ENCODE measurements at places on chromosomes 12 and 14.

GRCh38 chr12:117096501-117097042 lies 2.6 kb downstream of the TESC start:
- DNase-seq, result no peak

- no peak for DNase-seq
Observed at GRCh38 chr12:110426406-110426805, 22.9 kb upstream of the ANAPC7 start.

- no peak for DNase-seq
Observed at GRCh38 chr14:20515846-20516245, 10.5 kb downstream of the RNASE10 start.

- no peak for DNase-seq
Observed at GRCh38 chr12:111160350-111161241, 208.3 kb downstream of the PHETA1 start.

DNA sequence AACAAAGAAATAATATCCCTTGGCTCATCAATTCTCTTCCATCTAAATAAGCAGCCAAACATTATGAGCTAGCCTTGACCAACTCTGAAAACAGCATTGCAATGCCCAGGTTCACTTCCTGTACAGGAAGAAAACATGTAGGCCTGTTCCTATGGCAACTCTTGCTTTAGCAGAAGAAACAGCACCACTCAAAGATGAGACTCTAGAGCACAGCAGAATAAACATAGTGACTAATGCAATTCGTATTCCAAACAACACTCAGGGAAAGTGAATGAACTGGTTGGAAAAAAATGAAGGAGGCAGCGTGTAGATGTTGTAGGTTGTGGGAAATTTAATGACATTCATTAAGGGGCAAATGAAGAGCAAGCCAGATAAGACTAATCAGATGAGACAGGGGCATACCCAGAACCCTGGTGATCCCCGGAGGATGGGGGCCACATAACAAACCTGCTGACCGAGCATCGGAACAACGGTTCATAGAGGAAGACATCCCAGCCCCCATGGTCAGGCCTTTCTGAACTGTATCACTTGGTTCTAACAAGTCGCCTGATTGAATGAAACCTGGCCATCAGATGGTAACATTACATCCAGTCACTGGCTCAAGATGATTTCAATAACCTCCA lies 9.0 kb downstream of the ARHGDIB start:
- peak; percentile 62 for DNase-seq

DNA sequence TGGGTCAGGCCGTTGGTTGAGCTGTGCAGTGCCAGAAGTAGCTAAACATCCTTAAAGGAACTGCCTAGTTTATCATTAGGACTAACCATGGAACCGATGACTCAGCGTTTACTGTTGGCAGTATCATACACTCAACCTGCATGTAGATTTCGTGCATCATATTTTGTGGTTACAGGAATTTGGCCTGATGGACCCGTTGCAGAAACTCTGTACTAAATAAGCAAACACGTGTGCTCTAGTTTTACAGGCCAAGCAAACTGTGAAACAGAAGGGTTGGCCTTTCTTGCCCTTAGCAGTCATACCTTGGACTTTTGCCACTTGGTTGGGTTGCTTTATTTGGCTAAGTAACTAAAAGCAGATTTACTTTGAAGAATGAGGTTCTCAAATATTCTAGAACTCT lies 35.6 kb downstream of the DGLUCY start:
- DNase-seq, result no peak

DNA sequence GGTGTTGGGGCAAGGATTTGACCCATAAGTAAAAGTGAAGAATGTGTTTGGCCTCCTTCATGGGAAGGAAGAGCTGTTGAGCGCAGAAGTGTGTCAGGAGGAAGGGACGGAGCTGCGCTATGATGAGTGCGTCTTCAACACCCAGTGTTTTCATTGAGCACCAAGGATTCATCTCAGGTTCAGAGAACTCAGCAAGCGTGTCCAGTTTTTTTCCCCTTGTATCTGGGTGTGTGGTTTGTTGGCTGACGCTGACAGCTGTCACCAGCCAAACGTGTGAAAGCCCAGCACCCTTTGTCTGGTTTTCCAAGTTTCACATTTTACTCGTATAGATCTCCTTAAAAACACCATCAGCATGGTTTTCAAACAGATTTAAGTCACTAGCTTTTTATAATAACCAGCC lies 12.3 kb downstream of the EP400 start:
- DNase-seq, result no peak

DNA sequence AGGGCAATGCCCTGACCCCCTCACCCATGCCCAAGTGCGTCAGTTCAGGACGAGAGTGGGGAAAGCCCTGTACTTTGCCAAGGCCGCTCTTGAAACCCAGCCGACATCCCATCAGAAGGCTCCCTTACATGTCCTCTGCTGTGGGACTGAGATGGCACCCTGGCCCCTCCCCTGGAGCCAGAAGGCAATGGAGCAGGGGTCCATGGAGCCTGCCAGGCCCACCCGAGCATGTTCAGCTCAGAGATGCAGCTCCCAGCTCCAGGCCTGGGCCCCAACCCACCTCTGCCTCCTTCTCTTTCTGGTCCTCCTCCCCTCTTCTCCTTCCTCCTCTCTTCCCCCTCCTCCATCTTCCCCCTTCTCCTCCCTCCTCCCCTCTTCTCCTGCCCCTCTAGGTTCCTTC lies 95.5 kb downstream of the PAPOLA start:
- DNase-seq, result no peak

- no peak for DNase-seq
Observed at GRCh38 chr12:3991798-3992580, 118.8 kb upstream of the PARP11 start.

- DNase-seq, result no peak
Observed at GRCh38 chr12:47858511-47859266, 39.0 kb upstream of the HDAC7 start.

- DNase-seq, result peak; percentile 26
Observed at GRCh38 chr12:40117818-40118217, 11.9 kb upstream of the SLC2A13 start.

DNA sequence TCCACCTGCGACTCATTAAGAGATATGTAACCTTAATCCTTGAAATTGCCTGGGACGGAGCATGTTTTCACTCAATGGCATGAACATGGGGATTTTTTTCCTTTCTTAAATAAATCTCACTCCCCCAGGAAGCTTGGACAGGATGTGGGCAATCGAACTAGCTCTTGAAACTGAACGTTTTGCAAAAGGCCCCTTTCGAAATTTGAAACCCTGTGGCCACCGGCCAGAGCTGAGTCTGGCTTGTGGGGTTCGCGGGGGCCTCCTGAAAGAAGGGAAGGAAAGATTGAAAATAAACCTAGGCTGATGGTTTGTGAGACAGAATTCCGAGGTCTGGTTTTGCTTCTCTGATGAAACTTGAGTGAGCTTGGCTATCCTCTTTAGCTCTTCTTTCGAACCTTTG lies 101.4 kb upstream of the RTL1 start:
- DNase-seq, result no peak

GRCh38 chr14:96203635-96204034 lies 1.0 kb upstream of the BDKRB2 start:
- no peak for DNase-seq

- DNase-seq, result no peak
Observed at GRCh38 chr14:69988979-69989378, 109.8 kb downstream of the SMOC1 start.

- DNase-seq, result no peak
Observed at GRCh38 chr12:132606466-132606865, 3.9 kb downstream of the LRCOL1 start.

- no peak for DNase-seq
Observed at GRCh38 chr12:116087399-116087798, 190.1 kb downstream of the MED13L start.

DNA sequence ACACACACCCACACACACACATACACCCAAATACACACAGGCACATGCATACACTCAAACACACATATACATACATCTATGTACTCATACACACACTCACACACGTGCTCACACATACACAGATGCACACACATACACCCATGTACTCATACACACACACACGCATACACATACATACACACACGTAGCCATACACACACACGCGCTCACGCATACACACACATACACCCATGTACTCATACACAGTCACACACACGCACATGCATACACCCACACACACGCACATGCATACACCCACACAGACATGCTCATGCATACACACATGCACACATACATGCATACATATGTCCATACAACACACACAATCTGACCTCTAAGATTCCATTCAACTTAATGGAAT lies 87.7 kb upstream of the ANO2 start:
- DNase-seq, result no peak

DNA sequence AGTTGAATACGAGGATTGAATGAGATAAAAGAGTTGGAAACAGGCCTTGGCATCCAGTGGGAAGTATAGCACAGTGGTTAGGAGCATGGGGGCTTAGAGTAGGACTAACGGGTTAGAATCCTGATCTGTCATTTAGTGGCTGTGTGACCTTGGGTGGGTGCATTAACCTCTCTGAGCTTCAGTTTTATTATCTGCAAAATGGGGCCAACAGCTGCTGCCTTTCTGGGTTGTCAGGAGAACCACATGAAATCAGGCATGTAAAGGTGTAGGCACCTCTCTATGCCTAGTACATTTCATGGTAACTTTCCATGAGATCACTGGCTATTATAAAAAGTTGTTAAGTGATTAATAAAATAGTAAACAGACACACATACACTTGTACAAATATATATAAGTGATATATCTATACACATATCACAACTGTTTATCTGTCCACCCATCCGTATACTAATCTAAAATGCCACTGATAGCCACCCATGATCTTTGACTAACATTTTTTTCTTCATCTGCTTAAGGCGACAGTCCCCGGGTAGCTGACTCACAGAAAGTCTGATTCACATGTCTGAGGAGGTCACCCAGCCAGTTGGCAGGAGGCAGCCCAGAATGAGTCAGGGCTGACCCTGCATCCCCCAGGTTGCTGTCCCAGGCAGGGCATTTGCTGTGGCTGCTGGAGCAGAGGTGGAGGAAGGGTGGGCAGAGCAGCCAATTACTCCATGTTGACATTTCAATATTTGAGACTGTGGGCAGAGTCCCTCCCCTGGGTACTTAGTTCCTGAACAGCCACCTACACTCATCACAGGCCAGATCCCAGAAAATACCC lies 125.6 kb upstream of the NOS1 start:
- DNase-seq, result no peak

DNA sequence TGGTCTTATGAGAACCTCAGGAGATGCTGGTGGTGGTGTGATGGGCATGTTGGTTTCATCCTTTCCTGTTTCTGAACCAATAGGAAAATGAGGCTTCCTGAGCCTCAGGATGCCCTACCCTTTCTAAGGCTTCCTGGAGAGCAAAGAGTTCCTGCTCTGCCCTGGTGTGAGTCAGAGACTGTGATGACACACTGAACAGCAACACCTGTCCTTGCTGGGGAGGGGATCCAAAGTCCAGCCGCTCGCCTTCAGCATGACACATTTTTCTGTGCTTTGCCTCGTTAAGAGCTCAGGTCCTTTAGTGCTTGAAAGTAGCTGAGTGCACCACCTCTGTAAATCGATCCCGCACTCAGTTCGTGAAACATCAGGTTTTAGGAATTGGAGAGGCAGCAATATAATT lies 116.0 kb downstream of the CACNA1C start:
- no peak for DNase-seq

GRCh38 chr14:83372271-83372670 lies 1838.6 kb upstream of the SEL1L start:
- DNase-seq, result no peak

DNA sequence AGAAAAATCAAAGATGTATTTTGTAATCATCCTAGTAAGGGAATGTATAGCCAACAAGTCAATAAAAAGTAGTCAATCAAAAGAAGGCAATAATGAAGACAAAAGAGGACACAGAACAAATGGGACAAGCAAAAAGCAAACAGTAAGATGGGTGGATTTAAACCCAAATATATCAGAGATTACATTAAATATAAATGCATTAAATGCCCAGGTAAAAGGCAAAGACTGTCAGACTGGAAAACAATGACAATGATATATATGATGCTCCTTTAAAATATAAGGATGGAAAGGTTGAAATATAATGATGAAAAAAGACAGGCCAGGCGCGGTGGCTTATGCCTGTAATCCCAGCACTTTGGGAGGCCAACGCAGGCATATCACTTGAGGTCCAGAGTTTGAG lies 35.7 kb downstream of the NEMF start:
- no peak for DNase-seq

- peak; percentile 12 for DNase-seq
Observed at GRCh38 chr12:103841690-103842584, 903 bp upstream of the NT5DC3 start.

- DNase-seq, result no peak
Observed at GRCh38 chr12:58500399-58500798, 419.9 kb downstream of the LRIG3 start.

DNA sequence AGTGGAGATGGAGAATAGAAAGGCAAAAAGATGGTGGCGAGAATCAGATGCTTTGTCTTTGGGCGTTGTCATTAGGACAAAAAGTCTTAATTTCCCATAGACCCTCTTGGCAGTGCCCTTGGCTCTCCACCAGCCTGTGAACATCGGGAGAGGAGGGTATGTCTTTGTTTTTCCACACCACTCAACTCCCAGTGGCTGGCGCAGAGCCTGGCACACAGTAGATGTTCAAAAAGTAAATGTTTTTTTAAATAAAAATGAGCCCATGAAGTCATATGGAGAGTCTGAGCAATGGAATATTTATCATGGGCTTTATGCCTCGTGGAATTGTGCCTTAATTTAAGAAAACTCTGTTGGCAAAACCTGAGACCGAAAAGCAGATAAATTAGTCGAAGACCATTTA lies 90.4 kb downstream of the SRGAP1 start:
- DNase-seq, result no peak

DNA sequence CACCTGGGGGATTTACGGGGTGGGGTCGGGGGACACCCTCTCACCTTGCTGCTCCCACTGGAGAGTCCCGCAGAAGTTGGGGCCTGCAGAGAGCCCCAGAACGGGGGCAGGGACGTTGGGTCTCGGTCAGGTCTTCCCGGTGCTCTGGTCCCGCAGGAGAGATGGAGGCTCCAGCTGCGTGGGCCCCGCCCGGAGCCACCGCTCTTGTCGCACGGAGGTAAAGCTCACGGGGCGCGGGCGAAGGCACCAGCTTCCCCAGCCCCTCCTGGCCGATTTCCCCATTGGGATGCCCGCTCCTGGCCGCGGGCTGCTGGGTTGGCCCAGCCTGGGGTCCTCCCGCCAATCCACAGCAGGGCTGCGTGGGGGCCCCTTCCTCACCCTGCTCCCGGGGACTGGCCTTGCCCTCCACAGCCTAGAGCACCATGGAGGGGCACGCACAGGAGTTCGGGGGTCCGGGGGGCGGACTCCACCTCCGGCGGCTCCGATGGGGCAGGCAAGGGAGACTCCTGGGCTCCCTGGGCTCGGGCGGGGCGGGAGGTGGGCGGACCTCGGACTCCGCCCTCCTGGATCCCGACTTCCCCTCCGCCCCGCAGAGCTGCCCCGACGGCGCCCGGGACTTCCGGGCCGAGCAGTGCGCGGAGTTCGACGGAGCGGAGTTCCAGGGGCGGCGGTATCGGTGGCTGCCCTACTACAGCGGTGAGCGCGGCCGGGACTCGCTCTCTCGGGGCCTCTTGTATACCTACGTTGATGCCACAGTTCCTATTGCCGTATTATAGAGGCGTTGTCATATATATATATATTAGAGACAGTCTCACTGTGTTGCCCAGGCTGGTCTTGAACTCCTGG lies 8.4 kb downstream of the PAPLN start:
- DNase-seq, result peak; percentile 24

GRCh38 chr14:40269436-40269835 lies 837.2 kb upstream of the FBXO33 start:
- no peak for DNase-seq

- no peak for DNase-seq
Observed at GRCh38 chr12:12501121-12501520, 61.5 kb downstream of the DUSP16 start.

GRCh38 chr12:67077617-67078016 lies 191.5 kb upstream of the CAND1 start:
- DNase-seq, result no peak

GRCh38 chr14:90530523-90530922 lies 133.7 kb downstream of the CALM1 start:
- DNase-seq, result no peak

Data from T-helper 2 cell (primary cell).